ENCODE measurements at places on chromosomes 16 and 17.

GRCh38 chr16:64116151-64116550 is 1005.7 kb downstream of the CDH11 start:
- no peak for DNase-seq

GRCh38 chr17:81948635-81949378 is 1.8 kb upstream of the MYADML2 start:
- no peak for DNase-seq

DNA sequence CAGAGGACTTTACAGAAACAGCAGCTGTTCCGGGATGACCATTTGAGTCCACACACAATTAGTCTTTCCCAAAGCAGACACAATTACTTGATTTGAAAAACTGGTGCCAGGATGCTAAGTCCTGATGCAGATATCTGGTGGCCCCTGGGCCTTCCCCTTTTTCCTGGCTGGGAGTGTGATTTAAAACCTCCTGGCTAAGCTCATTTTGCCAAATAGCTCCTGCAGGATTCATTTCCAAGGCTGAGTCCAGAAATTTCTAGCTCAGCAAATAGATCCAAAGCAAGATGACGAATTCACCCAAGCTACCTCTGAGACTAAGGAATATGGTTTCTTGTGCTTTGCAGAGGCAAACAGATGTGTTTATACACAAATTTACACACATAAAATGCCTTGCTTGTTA is 422.2 kb downstream of the CA10 start:
- no peak for DNase-seq

GRCh38 chr17:75404223-75404730 is 1.2 kb downstream of the GRB2 start:
- no peak for DNase-seq

GRCh38 chr17:80339731-80340456 is 75.1 kb upstream of the ENDOV start:
- no peak for DNase-seq

DNA sequence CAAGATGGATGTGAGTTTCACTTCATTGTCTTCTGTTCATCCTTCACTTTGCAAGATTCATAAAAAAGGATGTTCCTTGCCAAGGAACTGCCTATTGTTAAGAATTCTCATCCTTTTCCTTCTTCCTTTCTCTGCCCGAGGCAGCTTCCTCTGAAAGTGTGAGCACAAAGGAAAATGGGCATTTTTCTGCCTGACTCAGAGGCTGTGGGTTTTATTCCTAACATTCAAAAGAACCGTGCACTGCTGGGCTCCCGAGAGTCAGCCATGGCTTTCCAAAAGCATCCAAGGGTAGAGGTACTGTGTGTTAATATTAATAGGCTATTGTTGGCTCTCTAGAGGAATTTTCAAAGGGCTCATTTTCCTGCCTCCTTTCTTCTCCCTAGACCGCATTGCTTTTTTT is 289.4 kb downstream of the ABCC12 start:
- DNase-seq: no peak
